Stimulated activated CD4-positive, alpha-beta T cell treated with anti-CD3 and anti-CD28 coated beads, TNF-alpha, amount 100 ng/mL, for 1 hour (primary cell): ENCODE measurements at places on chromosomes 12 and 14.

DNA sequence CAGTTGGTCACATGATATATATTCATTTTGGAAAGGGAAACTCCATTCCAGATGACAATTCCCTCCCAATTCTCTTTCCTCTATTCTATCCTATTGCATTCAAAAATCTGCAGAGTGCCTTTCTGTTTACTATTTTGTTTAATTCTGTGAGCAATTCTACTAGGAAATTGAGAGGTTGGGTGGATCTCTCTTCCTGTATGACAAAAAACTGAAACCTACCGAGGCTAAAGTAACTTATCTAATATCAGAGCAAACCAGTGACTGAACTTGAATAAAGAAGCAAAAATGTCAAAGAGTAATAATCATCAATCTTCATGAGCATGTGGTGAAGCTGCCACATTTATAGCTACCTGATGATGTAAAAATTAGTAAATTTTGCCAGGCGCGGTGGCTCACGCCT, 16.6 kb upstream of the ACTN1 start:
- no peak for DNase-seq

DNA sequence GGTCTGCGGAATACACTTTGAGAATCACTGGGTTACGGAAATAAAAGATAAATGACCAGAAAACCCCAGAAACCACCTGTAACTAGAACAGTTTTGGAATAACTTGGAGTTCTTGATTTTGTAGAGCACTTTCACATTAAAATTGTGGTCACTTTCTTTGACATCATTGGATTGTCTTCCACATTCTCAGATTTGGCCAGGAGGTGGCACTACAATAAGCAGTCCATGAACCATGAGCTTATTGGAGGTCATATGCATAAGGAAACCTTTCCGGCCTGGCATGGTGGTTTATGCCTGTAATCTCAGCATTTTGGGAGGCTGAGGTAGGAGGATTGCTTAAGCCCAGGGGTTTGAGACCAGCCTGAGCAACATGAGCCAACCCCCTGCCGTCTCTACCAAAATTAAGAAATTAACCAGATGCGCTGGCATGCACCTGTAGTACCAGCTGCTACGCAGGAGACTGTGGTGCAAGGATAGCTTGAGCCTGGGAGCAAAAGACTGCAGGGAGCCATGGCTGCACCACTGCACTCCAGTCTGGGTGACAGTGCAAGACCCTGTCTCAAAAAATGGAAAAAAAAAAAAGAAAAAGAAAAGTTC, 107.7 kb upstream of the CAND1 start:
- no peak for DNase-seq

GRCh38 chr14:99716091-99716849, 32.2 kb downstream of the CYP46A1 start:
- no peak for DNase-seq

DNA sequence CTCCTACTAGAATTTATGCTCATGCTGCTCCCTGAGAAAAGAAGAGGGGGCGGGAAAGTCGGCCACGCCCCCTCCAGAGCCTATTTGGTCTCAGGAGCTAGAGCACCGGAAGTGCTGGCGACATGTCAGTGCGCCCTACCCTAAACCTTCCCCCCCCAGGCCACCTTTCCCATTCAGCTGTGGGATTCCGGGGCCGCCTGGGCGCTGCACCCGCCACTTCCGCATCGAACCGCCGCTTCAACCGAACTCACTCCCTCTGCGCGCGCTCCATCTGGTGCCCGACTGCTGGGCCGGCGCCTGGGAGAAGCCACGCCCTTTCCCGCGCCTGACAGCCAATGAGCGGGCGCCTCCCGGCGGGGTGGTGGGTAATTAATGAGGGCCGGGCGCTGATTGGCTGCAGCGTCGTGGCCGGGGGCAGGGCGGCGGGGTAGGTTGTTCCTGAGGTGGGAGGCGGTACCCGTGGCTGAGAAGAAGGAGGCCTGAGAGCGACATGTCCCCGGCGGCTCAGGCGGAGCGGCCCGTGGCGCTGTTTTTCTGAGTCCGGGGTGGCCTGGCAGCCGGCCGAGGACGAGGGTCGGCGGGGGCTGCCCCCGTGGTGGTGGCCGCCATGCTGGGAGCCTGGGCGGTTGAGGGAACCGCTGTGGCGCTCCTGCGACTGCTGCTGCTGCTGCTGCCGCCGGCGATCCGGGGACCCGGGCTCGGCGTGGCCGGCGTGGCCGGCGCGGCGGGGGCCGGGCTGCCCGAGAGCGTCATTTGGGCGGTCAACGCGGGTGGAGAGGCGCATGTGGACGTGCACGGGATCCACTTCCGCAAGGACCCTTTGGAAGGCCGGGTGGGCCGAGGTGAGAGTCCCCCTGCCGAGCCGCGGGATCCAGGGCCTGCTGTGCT, at the start of gene MLEC:
Gene MLEC, plus strand, starts transcription at position 460 of the 888 bp plus-strand sequence. Its CDS starts 148 bp downstream, at position 608.
- DNase-seq, result peak; percentile 99

- no peak for DNase-seq
Observed at GRCh38 chr14:74979442-74980397, 23.0 kb upstream of the EIF2B2 start.

DNA sequence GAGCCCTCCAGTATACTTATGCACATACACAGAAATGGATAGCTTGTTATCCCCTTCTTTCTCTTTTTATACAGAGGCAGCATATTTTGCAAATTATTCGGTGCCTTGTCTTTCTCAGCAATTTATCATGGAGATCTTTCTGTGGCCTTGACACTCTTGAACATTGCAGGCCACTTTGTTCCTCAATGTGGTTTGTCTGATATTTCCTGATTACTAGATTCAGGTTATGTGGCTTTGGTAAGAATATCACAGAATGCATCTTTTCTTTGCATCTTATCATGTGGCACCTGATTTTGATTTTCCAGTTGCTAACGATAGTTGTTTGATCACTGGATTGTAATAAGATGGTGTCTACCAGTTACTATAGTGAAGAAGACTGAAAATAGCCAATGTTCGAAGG, 7.1 kb upstream of the SNRPF start:
- DNase-seq, result no peak

DNA sequence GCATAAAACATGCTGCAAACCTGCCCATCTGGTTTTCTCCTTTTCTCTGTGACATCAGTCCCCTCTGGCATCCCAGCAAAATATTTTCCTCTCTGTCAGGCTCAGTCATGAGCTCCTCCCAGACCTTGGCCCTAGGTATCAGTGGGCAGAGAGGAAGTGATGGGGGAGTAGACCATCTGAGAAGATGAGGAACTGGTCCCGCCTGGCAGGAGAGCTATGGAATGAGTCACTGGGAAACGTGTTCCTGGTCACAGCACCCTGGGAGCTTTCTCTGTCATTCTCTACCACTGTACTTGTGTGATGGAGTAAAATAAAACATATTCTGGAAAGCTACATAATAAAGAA, 5.0 kb upstream of the SRSF9 start:
- no peak for DNase-seq

DNA sequence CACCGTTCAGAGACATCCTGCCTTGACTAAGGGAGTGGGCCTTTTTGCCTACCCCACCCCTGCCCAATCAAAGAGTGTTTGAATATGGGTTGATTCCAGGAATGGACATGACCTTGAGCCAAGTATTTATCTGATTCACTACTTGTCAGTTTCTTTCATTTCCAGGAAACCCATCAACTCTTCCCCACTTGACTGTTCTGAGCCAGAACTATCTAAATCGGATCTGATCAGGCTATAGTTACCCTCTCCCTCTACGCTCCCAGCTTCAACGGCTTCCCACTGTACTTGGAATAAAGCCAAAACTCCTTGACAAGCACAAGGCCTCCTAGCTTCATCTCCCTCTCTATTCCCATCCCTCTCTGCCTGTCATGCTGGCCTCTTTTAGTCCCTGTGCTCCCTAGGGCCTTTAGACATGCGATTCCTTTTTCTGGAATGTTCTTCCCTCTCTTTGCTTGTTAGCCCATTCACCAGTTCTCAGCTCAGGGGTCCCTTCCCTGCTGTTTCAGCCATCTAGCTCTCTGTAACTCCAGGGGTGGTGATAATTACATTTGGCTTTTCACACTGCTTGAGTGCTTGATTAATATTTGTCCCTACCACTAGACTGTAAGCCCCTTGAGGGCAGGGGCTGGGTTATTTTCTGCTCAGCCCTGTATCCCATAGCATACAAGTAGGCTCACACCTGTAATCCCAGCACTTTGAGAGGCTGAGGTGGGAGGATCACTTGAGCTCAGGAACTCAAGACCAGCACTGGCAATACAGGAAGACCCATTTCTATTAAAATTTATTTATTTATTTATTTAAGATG, 5.5 kb upstream of the ITPK1 start:
- DNase-seq, result no peak

- DNase-seq, result no peak
Observed at GRCh38 chr12:105164068-105164467, 56.5 kb downstream of the WASHC4 start.

- DNase-seq, result no peak
Observed at GRCh38 chr12:69688471-69689427, 10.4 kb downstream of the BEST3 start.
